ENCODE measurements at places on chromosomes 1 and 21. TPM values are rescaled to one million over a fixed set of nuclear protein-coding genes. Genes with fewer than 3 reads are reported as not detected.

The KAZN gene
- total RNA-seq = 15.0 TPM

The ZNF436 gene
- 1.0 TPM for total RNA-seq

The RASAL2 gene
- 35.4 TPM for total RNA-seq

The RHD gene
- 0.21 TPM for total RNA-seq

The DISP3 gene
- total RNA-seq = 11.1 TPM

- no peak for DNase-seq
Measured at GRCh38 chr21:41207401-41208375, 39.7 kb downstream of the BACE2 start.

GRCh38 chr1:175848329-175848728 lies 104.9 kb upstream of the TNR start:
- peak; percentile 65 for DNase-seq
